ENCODE measurements at places on chromosomes 7 and 10.

DNA sequence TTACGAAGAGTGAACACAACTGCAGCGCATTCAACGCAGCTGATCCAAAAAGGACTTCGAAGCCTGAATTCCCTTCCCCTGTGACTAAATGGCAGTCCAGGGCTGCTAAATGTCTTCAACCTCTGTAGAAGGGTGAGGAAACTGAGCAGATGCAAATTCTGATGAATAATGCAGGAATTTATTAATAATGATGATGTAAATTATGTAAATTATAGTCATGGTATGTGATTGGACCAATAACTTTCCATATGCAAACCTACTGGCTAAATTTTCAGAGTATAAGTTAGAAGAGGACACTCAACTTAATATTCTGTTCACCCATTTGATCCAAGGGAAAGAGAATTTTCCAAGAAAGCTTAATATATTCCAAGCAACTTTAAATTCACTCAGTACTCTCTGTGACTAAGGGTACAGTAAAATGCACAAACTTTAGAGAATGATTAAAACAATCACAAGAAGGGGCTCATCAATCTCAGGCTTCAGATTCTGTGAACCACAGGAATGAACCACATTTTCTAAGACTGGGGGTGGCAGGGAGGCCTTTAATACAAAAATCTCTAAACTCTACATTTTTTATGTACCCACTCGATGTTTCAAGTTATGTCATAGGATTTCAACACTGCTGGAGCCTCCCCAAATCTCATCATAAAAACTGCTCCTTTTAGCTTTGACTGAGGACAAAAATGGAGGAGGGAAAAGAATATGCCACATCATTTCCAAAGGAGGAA is 3.5 kb downstream of the FGFR2 start:
- no peak for DNase-seq

- no peak for DNase-seq
These were observed 110.9 kb downstream of the WDR11 start for GRCh38 chr10:120961795-120962755.

- DNase-seq = no peak
These were observed 10.9 kb upstream of the MAP3K8 start for GRCh38 chr10:30422981-30423654.

- DNase-seq = no peak
These were observed 82.2 kb downstream of the RAB11FIP2 start for GRCh38 chr10:117964536-117964935.

GRCh38 chr7:140593672-140593982 is 47.0 kb downstream of the DENND2A start:
- no peak for DNase-seq

DNA sequence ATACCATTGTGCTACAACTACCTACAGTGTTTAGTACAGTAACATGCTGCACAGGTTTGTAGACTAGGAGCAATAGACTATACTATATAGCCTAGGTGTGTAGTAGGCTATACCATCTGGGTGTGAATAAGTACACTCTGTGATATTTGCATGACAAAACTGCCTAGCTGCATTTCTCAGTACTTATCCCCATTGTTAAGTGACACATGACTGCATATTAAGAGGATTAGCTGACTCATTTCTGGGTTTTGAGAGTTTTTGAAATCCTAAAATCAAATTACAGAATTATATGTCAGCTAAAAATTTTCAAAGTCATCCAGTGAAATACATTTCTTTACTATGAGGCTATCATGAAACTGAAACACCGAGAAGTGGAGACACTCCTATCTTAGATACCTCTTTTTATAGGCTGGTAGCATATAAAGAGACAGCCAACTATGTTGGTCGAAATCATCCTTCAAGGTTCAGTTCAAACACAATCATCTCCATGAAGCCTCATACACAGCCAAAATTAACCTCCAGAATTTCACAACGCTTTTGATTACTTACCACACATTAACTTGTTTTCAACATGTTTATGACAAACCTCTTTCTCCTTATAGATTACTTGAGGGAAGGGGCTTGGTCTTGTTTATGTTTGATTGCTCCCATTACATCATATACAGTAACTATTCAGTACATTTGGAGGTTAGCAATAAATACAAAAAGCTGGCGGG is 89.8 kb upstream of the ANK3 start:
- no peak for DNase-seq

GRCh38 chr10:105681051-105681450 is 1040.0 kb downstream of the SORCS3 start:
- no peak for DNase-seq

DNA sequence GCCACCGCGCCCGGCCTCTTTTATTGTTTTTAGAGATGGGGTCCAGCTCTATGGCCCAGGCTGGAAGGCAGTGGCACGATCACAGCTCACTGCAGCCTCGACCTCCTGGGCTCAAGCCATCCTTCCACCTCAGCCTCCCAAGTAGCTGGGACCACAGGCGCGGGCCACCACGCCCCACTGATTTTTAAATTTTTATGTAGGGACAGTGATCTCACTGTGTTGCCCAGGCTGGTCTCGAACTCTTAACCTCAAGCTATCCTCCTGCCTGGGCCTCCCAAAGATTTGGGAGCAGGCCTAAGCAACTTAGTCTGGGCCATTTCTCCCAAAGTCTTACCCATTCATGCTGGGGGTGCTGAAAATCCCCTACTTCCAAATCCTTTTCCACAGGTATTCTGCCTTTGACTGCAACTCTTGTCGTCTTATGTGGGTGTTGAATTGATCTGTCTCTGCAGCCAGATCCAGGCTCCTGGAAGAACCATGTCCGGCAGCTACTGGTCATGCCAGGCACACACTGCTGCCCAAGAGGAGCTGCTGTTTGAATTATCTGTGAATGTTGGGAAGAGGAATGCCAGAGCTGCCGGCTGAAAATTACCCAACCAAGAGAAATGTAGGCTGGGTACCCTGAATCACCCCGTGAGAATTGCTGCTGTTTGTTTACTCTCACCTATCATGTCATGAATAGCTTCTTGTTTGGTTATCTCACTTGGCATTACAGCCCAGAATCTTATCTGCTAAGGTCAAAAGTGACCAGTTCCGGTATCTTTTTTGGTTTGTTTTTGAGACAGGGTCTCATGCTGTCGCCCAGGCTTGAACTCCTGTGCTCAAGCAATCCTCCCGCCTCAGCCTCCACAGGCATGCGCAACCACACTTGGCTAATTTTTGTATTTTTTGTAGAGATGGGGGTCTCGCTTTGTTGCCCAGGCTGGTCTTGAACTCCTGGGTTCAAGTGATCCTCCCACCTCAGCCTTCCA is 1.1 kb downstream of the ZDHHC4 start:
- no peak for DNase-seq

- no peak for DNase-seq
These were observed 272.7 kb downstream of the TWIST1 start for GRCh38 chr7:18844735-18845134.

- DNase-seq = no peak
These were observed 6.9 kb downstream of the TMEM130 start for GRCh38 chr7:98862716-98863420.

DNA sequence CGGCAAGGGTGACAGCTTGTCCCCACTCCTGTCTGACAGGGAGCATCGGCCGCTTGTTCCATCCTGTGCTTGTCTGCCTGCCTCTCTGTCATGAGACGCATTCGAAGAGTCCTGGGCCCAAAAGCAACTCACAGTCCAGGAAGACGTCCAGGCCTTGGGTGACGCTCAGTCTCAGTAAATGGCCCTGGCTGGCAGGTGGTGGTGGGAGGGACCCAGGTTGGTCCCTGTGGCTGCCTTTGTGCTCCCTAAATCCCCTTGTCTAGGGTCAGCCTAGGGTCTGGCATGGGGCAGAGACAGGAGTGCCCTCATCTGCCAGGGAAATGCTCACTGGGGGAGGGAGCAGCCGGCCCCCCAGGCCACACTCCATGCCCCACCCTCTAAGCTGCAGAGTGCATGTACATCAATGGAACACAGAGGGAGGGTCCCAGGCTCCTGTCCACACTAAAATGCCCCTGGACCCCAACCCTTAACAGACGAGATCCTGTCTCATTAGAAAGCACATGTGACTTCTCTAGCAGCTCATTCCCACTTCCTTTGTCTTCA is 295.2 kb upstream of the ZNF32 start:
- no peak for DNase-seq

DNA sequence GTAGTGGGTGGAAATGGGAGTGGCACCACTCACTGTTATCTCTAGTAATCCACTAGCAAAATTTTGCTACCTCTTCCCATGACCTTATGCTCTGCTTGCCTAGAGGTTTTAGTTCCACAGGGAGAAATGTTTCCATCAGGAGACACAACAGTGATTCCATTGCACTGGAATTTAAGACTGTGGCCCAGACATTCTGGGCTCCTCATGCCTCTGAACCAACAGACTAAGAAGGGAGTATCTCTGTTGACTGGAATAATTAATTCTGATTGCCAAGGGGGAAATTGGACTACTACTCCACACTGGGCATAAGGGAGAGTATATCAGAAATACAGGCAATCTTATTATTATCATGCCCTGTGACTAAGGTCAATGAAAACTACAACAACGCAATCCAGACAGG is 16.2 kb upstream of the BRAF start:
- no peak for DNase-seq

DNA sequence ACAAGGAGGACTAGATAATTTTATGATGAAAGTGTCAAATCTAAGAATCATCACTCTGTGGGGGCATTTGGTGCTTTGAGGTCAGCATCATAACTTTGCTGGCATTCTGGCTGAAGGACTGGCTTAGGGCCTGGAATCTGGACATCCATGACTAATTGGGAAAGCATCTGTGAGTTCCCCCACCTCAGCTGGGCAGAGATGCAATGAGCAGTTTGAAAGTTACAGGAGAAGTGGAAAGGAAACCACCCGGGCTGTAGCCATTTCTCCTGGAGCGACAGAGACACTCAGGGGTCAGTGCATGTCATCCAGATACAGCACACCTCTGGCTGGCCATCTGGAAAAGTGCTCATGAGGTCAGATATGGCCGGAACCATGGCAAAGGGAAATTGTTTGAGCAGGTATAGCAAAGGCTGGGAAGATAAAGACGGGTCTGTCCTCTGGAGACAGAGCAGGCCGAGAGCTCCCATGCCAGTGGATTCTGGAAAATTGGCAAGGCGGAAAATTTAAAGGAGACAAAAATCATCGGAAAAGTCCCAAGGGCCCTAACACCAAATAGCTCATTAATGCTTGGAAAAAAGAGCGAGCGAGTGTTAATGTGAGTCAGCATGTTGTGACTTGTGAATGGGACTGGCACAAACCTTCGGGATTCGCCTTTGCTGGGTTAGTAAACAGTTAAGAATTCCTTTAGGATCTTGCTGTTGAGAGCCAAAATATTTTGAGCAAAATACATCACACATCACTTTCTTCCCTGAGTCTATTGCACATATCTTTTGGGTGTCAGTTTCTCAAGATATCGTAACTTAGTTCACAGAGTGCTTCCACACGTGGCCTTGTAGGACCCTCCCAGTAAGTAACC is 188.4 kb upstream of the AGK start:
- DNase-seq = no peak

- no peak for DNase-seq
These were observed 10.5 kb downstream of the MKLN1 start for GRCh38 chr7:131338173-131338572.

- DNase-seq = no peak
These were observed 46.6 kb downstream of the WDR37 start for GRCh38 chr10:1102831-1103230.

GRCh38 chr10:99497343-99498025 is 35.3 kb upstream of the NKX2-3 start:
- DNase-seq = no peak

GRCh38 chr7:112072541-112073245 is 133.5 kb downstream of the DOCK4 start:
- DNase-seq = no peak

GRCh38 chr10:111007486-111007885 is 69.3 kb upstream of the ADRA2A start:
- DNase-seq = no peak

DNA sequence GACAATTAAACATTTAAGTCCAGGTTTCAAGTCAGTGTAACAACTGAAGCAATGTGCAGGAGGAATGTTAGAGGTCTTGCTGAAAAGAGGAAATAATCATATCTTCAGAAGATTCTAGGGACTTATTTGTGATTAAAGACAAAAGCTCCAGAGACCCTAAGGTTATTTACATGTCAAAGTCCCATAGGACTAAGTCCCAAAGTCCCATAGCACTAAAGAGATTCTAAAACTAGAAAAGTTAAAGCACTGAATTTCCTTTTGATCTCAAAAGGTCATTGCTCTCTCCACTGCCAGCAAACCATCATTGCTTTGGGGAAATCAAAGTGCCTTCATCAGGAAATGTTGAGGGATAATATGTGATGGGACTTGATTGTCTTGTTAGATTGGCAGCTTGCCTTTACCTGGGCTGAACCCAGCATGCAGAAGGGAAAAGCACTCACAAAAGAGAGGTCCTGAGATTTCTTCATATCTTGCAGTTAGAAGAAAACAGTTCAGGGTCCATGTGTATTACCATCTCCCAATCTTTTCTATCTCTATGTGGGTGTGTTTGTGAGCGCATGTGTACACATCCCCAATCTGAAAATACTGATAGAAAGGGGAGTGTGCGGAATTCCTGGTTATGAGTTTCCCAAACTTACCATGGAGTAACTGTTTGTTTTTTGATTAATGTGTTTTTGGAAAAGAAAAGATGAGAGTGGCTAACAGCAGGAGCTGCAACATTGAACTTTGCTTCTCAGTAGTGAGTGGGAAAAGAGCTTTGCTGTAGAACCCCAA is 21.8 kb downstream of the NUDT13 start:
- DNase-seq = no peak

- DNase-seq = no peak
These were observed 579.2 kb upstream of the CELF2 start for GRCh38 chr10:10438335-10439100.

GRCh38 chr10:107409522-107409921 is 245.0 kb upstream of the SORCS1 start:
- DNase-seq = no peak

- peak; percentile 9 for DNase-seq
These were observed 28.7 kb downstream of the ZCCHC24 start for GRCh38 chr10:79416578-79417255.

DNA sequence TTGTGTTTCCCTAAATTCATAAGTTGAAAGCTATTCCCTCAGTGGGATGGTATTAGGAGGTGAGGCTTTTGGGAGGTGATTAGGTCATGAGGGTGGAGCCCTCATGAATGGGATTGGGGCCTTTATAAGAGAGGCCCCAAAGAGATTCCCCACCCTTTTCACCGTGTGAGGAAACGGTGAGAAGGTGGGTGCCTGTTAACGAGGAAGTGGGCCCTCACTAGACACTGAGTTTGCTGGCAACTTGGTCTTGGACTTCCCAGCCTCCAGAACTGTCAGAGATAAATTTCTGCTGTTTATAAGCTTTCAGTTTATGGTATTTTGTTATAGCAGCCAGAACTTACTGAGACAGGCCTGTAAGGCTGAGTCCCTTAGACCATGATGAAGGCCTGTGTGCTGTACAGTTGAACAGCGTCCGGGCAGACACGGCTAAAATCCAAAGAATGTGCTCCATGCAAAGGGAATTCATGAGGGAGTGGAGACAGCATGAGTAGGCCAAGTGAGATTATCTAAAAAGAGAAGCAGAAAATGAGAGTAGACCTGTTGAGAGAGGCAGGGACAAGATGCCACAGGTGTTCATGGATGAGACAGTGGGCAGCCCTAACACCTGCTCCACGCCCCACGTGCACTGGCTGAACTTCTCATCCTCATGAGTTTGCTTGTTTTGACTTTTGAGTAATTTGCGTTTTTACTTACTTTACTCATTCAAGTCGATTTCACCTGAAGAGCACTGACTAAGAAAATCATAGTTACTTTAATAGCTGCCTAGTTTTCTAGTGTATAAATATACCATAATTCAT is 66.9 kb upstream of the SFMBT2 start:
- no peak for DNase-seq
